Stimulated activated CD4-positive, alpha-beta T cell treated with anti-CD3 and anti-CD28 coated beads, Interleukin-15, amount 100 ng/mL, for 48 hours (primary cell): ENCODE measurements at places on chromosomes 2 and 18.

DNA sequence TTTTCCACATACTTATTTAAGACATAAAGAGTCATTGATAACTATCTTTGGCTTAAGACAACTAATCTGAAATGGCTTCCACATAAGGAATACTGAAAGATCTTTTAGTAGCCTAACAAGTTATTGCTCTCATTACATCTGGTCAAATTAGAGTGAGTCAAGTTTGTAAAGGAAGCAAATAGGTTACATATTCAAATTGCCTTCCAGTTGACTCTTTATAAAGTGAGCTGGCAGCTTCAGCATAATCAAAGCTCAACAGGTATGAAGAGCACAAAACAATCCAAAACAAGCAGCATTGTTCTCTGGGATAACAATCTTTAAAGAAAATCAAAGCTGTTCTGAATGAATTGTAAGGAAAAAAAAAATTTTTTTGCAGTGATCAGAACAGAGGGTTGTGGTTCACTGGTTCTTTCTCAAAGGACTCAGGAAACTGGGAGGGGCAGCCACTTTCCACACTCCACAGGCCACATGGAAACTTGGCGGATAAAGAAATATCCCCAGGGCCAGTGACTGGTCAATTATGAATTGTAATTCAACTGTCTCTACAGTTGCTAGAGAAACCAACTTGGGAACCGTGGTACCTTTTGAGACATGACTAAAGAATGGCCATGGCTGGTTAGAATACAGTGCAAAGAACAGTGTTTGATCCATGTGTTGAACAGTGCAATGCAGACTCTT lies 369.3 kb upstream of the KCNH7 start:
- no peak for DNase-seq

GRCh38 chr2:54634564-54635511 lies 88.6 kb upstream of the EML6 start:
- DNase-seq, result no peak

GRCh38 chr2:9163306-9164111 lies 43.1 kb upstream of the ASAP2 start:
- no peak for DNase-seq

DNA sequence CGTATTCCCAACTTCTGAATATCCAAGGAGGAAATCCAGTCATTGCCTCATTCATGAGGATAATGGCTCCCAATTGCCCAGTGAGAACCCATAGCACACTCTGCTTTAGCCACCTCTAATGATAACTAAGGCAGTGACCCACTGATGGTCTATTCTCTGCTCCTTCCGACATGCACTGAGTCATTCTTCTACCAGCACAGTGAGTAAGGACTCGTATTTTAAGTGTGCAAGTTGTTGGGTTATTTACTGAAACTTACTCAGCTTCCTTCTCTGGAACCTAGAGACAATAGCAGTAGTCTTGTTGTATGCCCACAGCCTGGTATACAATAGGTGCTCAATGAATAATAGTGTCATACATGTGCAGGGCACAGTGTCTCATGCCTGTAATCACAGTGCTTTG lies 81.1 kb upstream of the ZNF397 start:
- DNase-seq, result no peak

DNA sequence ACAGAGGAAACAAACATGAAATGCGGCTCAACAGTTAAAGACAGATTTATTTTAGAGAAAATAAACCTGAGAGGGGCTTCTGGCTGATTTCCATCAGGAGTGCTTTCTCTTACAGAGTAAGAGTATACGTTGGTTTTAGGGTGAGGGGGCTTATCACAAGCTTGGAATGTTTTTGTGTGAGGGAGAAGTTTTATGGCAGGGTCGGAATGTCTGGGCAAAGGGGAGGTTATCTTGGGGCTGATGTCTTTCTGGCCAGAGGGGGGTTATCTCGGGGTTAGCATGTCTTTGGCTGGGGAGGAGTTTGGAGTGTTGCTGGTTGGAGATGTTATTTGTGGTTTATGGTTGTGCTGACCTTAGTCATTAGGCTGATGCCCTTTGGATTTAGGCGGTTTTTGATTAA lies 22.1 kb downstream of the PTRHD1 start:
- DNase-seq, result no peak

DNA sequence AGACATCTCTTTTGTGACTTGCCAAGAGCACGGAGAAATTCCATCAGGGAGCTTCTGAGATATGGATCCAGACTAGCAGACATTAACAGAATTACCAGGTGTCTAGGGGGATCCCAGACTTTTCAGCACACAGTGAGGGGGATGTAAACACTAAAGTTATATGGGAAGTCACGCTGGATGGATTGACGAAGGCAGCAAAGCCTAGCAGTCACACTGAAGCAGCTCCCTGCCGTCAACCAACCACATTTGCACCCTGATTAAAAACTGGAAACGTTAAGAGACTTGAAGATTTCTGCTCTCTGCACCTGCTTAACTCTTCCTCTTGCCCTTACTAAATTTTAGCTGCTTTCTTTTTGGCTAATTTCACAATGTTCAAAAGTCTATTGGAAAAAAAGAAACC lies 62.5 kb upstream of the BCL2L11 start:
- no peak for DNase-seq

GRCh38 chr2:108823286-108823685 lies 36.7 kb downstream of the CCDC138 start:
- DNase-seq, result no peak

- DNase-seq, result no peak
Observed at GRCh38 chr2:34188464-34189303, 589.6 kb upstream of the FAM98A start.
